ENCODE measurements at places on chromosomes 1 and 21. TPM values are rescaled to one million over a fixed set of nuclear protein-coding genes. Genes with fewer than 3 reads are reported as not detected.

DNA sequence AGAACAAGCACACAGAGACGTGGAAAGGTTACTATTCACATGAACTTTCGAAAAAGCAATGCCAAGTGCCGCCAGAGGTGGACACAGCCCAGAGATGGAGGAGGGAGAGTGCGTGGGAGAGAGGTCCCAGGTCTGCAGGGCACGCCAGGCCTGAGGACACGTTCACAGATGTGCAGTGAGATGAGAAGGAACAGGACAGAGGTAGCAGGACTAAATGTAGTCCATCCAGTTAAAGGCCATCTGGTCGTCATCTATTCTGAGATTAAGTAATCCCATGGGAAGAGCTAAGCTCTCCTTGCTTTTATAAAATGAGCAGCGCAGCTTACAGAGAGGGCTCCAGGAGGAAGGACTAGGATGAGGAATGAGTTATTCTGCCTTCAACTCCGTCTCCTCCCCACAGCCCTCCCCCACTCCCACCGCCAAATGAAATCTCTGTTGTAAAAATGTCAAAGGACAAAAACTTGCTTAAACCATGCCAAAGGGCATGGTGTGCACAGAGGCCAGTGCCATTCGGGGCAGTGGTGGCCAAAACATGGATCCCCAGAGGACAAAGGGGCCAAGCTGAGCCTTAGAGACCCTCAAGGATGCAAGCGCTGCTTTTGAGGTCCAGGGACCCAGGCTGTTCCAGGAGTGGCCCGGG lies 85.4 kb upstream of the SLC25A33 start:
- H3K27ac ChIP-seq, result no peak overlapping the region
- H3K4me3 ChIP-seq, result no peak overlapping the region
- H3K4me1 ChIP-seq, result peaks cover 3% of the 10 kb centered on the region
- no peaks in the 10 kb centered on the region for H3K27me3 ChIP-seq
- no peak for DNase-seq
- no peaks in the 10 kb centered on the region for H3K36me3 ChIP-seq

- H3K36me3 ChIP-seq, result peaks cover 6% of the 10 kb centered on the region
- H3K27me3 ChIP-seq, result no peaks in the 10 kb centered on the region
- H3K4me1 ChIP-seq, result peaks cover 23% of the 10 kb centered on the region
- no peak overlapping the region for H3K4me3 ChIP-seq
- DNase-seq, result no peak
Observed at GRCh38 chr1:91799863-91800262, 86.1 kb downstream of the TGFBR3 start.

JAK1 gene
- total RNA-seq, result 333 TPM

LCE2A gene
- total RNA-seq, result not detected

DCDC2B gene
- total RNA-seq, result not detected

CFAP74 gene
- total RNA-seq, result not detected

CATSPERE gene
- total RNA-seq, result 0.49 TPM

Measured in CD4-positive, CD25-positive, alpha-beta regulatory T cell (primary cell).